Stimulated activated CD8-positive, alpha-beta memory T cell treated with anti-CD3 and anti-CD28 coated beads, Interleukin-2, amount 100 ng/mL, for 1 hour (primary cell): ENCODE measurements at places on chromosomes 5 and 9.

DNA sequence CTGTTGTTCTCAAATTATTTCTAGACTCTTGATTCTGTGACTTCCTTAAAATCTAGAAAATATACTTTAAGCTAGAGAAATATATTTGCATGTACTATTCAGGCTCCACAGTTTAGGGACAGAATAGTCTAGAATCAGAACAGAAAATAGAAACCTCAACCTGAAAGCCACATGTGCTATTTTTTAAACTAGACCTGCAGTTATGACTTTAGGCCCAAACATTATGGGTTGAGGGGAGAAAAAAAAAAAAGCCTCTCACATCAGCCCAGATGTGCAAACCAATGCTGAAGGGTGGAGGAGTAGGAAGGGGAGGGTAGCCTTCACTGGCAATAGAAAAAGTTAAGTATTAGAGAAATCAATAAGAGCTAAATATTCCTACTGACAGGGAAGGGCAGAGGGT, 35.7 kb downstream of the ELL2 start:
- no peak for DNase-seq

GRCh38 chr5:113099822-113100221, 123.2 kb downstream of the DCP2 start:
- no peak for DNase-seq

- DNase-seq: no peak
Observed at GRCh38 chr9:99505936-99506335, 283.9 kb downstream of the SEC61B start.

DNA sequence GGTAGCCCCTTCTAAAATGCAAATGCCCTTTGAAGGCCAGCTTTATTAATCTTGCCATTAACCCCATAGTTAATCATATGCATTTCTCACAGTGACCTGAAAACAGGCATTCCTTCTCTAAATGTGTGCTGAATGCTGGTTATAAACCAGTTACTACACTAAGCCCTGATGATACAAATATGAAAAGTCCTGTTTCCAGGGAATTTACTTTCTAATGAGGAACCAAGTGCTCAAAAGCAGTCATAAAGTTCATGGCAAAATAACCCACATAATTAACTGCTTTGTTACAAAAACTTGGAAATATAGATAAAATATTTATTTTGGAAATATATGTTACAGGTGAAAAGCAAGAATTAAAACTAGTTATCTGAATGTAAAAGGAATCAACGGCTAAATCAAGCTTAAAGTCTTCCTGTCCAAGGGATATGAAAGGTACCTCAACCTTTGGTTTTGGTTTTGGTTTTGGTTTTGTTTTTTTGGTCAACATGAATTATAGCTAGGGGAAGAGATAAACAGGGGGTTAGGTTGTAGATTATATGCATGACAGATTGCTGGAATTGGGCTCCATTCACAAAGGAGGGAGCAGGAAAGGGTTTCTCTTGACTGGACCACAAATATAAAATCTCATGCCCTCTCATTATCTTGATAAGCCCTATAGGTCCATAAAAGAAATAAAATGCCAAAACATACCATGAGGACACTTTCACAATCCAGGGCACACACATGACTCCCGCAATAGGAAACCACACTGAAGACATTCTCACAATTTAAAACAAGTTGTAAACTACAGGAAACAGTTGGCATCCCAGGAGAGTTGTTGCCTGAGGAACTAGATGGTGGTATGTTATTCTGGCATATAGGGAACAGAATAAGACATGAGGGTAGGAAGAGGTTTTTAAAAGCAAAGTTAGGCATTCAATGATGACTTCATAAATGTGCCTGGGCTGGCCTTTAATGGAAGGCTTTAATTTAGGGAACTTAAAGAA, 46.7 kb upstream of the MACIR start:
- DNase-seq: no peak

- DNase-seq: no peak
Observed at GRCh38 chr5:134567641-134568336, 42.3 kb downstream of the JADE2 start.

DNA sequence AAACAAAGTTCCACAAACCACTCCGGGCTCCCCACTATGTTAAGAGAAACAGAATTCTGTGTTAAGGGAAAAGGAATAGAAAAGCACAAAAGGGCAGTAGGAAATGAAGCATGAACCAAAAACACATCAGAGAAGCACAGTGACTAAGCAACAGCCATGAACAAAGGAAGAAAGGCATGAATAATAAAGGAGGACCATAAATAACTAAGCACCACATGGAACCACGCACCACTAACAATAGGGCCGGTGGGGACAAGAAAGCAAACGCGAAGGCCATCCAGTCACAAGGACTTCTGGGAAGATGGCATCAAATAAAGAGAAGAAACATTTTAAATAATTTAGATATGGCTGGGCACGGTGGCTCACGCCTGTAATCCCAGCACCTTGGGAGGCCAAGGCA, 18.0 kb downstream of the PRUNE2 start:
- no peak for DNase-seq

DNA sequence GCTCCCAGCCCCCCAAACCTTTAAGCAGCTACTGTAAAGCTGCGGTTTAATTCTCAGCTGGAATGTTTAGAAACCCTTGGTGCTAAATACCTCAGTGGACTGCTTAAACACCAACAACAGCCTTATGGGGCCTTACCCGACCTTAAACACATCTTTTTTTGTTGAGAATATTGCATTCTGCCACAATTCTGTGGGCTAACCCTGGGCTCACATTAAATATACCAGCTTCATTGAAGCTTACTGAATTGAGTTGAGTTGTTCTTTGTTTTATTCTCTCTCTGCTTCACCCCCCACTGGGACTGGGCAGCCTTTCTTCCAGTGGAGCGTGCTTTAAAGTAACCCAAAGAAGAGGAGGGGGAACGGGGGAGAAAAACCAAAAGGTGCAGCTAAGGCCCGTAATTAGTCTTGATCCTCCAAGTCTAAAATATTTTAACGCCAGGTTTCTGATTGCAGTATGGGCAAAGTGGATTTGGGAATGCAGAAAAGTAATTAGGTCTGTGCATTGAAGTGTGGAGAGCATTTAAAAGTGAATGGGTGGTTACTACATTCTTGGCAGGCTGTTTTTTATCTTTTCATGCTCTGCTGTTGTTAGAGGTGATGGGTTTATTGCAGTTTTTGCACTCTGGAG, 281.2 kb downstream of the NR2F1-AS1 start:
- DNase-seq: no peak

GRCh38 chr5:2780421-2781171, 29.1 kb upstream of the IRX2 start:
- no peak for DNase-seq

GRCh38 chr9:98944057-98944733, 488 bp downstream of the COL15A1 start:
- no peak for DNase-seq
